ENCODE measurements at places on chromosomes 1 and 21.
A peak's percentile ranks its signal among the peaks of the same experiment; 100 is the strongest.

- no peak for DNase-seq
These were observed 5.1 kb upstream of the HNRNPU start for GRCh38 chr1:244869364-244869827.

DNA sequence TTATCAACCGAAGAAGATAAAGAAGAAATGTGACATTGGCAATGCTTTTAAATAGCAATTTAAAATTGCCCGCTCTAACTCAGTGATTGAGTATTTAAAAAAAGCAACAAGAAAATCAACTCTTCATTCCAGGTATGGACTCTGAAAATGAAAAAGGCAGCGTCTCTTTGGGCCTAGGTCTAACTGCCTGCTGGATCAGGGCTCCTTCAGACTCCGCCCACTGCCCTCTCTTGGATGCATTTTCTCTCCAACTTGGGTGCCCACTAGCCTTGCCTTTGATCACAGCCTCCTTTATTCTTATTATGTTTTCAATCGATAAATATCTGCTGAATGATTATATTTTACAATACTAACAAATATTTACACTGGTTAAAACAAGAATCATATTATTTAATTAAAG is 268.9 kb downstream of the MRPL39 start:
- no peak for DNase-seq

DNA sequence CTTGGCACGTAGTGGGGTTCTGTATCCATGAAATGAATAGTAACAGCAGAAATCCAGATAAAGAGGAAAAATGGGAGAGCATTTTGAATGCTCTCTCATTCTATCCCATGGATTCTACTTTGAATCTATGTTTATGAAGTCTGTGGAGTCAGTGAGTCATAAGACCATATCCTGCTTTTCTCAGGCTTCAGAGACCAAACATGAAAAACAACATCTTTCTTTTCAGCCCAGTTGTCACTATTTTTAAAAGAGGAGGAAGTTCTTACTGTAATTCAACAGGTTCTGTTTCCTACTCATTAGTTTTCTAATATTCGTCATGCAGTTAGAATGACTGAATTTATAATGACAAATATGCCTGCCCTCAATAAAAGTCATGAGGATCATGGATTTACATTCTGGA is 39.4 kb upstream of the CD55 start:
- DNase-seq, result no peak

GRCh38 chr1:112927462-112927990 is 28.5 kb downstream of the SLC16A1 start:
- no peak for DNase-seq

- peak; percentile 60 for DNase-seq
These were observed 771 bp downstream of the PACC1 start for GRCh38 chr1:212413902-212414327.

- peak; percentile 34 for DNase-seq
These were observed 51.2 kb upstream of the DNAJC6 start for GRCh38 chr1:65258106-65258505.

DNA sequence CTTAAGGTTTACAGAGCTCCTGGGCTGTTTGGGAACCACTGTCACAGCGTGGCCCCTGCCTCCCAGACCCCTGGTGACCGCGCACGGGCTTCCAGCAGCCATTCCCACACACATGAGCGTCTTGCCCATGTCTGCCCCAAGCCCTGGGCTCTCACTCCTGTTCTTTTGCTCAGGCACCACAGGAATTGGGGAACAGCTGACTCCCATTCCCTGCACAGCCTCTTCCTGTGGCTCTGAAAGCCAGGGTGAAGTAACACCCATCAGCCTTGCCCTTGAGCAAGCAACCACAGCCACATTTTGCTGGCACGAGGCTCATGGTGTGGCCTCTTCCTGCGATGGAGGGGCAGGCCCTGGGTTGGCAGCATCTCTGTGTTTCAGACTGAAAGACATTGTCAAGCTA is 14.3 kb upstream of the GPR157 start:
- no peak for DNase-seq

DNA sequence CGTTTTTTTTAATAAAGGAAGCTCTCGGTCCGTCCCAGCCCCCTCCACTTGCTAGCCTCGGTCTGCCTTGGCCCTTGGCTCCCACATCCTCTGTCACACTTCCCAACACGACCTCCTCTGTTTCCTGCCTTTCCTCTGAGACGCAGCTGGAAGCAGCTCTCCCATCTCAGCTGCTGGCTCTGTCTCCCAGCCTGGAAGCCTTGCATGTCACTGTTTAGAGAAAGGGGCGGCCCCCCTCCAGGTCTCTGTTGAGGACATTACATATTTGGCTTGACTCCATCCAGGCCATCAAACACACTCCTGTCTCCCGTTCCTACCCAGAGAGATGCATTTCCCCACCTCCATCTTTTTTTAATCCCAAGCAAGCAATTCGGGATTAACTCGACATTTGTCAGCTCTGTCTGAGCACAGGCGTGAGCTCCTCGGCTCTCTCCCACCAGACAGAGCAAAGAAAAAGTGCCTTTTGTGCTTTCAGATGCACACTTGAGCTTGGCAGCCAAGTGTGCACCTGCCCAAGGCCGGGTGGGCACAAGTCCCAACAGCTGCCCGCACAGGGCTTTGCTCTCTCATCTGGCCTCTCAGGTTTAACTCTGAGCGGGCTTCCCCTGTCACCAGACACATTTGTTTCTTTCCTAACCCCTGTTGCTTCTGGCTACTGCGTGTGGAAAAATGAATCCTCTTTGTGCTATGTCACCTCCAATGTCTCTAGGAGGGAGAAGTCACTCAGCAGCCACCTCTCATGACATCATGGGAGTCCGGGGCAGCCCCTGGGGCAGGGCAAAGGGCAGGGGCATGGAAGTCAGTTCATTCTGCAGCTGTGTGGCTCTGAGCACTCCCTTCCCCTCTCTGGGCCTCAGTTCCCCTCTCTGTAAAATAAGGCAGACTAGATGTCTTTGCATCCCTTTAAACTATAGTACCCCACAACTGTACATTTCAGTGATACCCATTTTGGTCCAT is 108.3 kb downstream of the KCND3 start:
- no peak for DNase-seq

- DNase-seq, result no peak
These were observed 25.1 kb downstream of the RRP1 start for GRCh38 chr21:43814215-43815106.

DNA sequence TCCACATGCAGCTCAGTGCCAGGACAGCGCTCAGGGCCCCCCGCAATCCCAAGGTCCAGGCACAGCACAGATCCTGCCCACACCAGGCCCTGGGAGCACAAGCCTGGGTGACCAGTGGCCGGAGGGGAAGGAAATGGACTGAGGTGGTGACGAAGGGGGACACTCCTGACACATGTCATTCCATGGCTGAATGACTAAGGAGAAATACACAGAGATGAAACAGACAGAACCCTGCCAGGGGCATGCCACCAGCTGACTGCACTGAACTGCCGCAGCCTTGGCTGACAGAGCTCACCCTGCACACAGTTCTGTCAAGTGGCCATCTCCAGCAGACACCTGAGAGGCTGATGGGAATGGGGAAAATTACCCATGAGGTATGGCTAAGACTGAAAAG is 56.1 kb downstream of the HSF2BP start:
- no peak for DNase-seq

DNA sequence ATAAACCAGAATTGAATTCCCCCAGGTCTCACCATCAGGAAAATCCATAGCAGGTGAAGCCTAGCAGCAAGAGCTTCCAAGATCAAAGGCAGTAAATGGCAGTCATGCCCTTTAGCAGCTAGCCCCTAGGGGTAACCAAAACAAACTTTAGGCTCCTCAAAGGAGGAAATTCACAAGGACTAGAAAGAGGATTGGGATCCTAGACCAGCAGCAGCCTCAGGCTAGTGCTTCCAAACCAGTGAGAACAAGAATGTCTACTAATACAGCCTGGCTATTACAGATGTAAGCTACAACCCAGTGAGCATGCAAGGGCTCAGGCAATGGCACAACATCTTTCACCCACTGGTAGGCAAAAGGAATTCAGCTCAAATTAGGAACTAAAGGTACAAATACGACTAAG is 11.1 kb upstream of the RIMKLA start:
- no peak for DNase-seq

DNA sequence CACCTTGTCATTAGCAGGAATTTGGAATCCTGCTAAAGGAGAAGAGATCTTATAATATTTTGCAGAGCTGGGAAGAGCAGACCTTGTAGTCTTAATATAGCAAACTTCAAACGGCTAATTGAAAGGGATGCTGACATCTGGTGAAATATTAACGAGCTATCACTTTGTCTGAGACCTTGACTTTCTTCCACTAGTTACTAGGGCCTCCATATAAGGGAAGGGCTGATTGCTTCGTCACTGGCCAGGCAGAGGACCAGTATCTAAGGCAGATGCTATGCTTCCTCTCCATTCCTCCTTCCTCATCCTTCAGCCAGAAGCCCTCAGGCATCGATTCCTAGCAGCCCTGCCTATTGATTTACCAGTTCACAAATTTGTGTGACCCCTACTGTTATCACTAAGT is 6.0 kb upstream of the VTCN1 start:
- no peak for DNase-seq

GRCh38 chr1:95954585-95954984 is 720.6 kb downstream of the RWDD3 start:
- no peak for DNase-seq

DNA sequence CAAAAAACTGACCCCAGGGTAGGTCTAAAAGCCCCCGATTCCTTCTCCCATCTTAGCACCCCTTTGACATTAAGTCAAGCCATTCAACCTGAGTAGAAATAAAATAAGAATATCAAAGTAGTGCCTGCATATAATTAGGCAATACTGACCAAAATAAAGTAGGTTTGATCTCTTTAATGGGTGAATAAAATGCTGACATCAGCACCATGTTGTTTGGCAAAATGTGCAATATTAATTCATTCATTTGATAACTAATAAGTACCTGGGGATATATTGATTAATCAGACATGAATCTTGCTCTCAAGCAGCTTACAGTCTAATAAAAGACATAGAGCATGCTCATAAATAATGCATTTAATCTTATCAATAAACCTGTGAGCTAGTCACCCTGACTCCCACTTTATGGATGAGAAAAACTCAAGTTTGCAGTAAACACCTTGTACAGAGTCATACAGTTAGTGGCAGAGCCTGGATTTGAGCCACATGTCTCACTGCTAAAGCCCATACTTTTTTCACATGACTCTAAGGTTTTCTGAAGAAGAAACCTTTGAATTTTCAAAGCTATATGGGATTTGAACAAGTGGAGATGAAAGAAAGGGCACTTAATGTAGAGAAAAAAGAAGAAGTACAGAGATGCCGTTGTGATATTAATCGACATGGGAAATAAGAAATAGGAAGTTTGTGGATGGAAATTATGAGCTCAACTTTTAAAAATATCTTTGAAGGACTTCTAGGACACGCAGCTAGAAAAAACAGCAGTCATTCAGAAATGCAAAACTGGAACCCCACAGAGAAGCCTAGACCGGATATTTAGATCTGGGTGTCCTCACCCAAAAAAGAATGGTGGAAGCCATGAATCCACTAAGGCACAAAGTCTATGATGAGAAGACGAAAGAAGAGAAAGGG is 183.9 kb downstream of the TOMM20 start:
- peak; percentile 90 for DNase-seq

- no peak for DNase-seq
These were observed 4.3 kb downstream of the PTPN14 start for GRCh38 chr1:214546886-214547641.

DNA sequence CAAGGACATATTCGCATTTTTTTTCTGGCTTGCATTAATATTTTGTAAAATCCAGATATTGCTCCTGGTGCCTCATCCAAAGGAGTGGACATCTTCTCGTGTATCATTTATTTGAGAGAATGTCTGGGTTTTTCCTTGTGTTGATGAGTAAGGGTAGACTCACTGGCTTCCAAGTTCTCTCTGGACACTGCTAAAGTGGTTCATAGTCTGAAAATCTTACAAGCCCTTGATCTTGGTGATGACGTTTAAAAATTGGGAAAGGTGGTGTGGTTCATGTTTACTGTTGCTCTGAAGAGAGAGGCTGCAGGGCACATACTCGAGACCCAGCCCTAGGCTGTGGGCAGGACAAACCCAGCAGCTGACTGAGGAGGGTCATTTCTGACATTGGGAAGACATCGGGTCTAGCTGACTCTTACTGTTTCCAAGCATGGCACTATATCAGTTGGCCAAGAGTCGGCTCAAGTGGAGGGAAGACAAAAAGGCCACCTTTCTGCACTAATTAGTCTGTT is 296.2 kb downstream of the LMX1A start:
- DNase-seq, result no peak

DNA sequence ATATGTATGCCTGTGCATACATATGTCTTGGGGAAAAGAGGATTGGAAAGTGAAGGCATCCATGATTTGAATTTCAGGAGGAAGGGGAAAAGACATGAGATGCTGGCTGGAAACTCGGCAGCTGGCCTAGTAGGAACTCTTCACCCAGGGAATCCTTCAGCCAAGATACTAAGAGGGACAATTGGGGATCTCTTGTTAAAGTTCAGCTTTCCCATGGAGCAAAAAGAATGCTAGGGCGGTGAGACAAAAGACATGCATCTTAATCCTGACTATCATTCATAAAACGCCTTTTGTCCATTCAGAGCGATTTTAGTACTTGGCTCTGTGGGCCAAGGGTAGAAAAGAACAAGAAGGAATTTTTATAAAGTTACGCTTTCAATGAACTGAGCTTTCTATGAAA is 20.5 kb downstream of the PDPN start:
- no peak for DNase-seq

- no peak for DNase-seq
These were observed 254.8 kb downstream of the LTN1 start for GRCh38 chr21:28737674-28738419.

GRCh38 chr1:241964550-241965282 is 7.1 kb downstream of the BECN2 start:
- no peak for DNase-seq

DNA sequence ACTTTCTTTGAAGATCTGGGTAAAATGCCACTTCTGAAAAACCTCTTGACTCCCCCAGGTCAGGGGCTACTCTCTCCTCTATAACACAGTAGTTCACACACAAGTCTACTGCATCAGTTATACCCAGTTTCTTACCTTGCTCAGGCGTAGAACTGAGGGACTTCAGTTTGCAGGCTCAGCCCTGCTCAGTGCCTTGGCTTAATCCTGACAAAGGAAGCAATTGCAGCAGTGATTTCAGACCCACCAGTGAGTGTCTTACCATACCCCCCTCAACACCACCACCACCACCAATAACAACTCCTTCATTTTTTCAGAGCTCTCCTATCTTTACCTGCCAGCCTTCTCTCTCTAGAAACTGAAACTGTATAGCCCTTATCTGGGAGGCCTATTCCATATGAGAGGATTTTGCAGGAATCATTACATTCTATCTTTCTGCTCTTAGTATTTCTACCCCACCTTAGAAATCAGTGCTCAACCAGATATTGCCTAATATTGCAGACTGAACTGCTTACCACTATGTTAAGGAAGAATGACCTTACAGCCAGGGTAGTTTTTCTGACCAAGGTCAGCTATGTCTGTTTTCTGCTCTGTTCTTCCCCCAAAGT is 105.5 kb upstream of the S1PR1 start:
- peak; percentile 54 for DNase-seq
